ENCODE measurements at places on chromosomes 4 and X.

GRCh38 chr4:41427306-41427882 lies 110.6 kb upstream of the LIMCH1 start:
- no peak for DNase-seq

DNA sequence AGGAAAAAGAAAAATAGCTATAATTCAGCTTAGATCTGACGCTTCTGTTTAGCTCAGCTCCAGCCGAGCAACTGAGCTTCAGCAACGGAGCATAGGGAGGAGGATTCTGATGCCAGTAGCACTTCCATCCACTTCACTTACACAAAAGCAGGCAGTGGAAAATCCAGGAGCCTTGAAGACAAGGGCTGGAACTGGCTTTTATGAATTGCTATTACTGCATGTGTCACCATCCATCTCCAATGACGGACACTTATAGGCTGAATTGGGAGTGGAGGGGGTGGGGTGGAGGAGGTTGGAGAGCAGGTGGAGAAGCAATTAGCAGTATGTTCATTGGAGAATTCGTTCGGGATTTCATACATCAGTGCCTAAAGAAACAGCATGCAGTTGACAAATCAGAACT lies 15.6 kb downstream of the ENOX2 start:
- no peak for DNase-seq

- DNase-seq, result no peak
These were observed 97.8 kb downstream of the SHROOM3 start for GRCh38 chr4:76532805-76533204.

GRCh38 chrX:150694738-150695410 lies 1.7 kb downstream of the MTMR1 start:
- DNase-seq, result no peak
